ENCODE measurements at places on chromosomes 16 and 17. TPM values are rescaled to one million over a fixed set of nuclear protein-coding genes. Genes with fewer than 3 reads are reported as not detected.
A peak's percentile ranks its signal among the peaks of the same experiment; 100 is the strongest.

The RAB26 gene
- total RNA-seq, result 6.6 TPM

DNA sequence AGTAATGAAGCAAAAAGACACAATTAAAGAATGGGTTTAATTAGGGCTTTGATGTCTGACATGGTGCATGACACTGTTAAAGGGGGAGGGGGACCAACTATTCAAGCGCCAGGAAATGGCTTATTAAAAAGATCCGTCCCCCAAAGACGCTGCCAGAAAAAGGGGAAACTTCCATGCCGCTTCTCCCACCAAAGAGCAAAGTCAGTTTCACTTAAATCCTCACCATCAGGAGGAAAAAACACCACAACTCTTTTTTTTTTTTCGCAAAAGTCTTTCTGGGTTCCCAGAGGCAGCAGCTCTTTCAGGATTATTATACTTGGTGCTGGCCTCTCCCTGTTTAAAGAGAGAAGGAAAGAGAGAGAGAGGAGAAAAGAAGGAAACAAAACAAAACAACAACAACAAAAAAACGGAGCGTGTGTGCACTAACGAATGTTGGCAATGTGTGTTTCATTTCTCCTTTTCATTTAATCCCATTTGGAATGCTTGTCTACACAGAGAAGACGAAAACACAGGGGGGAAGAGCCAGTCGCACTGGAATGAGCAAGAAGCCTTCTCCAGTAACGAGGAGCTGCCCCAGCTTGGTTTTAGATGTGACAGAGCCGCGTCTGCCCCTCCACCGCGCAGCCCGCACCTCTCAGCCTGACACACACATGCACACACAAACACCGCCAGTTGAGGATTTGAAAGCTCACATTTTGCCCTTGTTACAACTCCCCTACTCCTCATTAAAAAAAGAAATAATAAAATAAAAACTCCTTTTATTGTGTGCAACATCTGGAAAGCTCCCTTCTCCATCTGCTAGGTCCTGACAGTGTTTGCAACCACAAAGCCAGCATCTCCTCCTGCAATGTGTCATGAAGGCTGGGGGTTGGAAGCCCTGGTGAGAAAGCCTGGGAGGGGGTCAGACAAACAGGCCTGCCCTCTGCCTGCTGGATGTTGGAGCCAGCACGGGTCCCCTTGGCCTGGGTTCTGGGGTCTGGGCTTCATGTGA lies 32.7 kb upstream of the AXIN2 start:
- no peak for DNase-seq

The SLC12A3 gene
- 0.20 TPM for total RNA-seq

GRCh38 chr17:34723875-34724274 lies 144.5 kb downstream of the TMEM132E start:
- DNase-seq, result no peak

GRCh38 chr17:79645777-79646088 lies 34.9 kb upstream of the RBFOX3 start:
- no peak for DNase-seq

- no peak for DNase-seq
Observed at GRCh38 chr17:48261297-48261880, 153.8 kb downstream of the SNX11 start.

DNA sequence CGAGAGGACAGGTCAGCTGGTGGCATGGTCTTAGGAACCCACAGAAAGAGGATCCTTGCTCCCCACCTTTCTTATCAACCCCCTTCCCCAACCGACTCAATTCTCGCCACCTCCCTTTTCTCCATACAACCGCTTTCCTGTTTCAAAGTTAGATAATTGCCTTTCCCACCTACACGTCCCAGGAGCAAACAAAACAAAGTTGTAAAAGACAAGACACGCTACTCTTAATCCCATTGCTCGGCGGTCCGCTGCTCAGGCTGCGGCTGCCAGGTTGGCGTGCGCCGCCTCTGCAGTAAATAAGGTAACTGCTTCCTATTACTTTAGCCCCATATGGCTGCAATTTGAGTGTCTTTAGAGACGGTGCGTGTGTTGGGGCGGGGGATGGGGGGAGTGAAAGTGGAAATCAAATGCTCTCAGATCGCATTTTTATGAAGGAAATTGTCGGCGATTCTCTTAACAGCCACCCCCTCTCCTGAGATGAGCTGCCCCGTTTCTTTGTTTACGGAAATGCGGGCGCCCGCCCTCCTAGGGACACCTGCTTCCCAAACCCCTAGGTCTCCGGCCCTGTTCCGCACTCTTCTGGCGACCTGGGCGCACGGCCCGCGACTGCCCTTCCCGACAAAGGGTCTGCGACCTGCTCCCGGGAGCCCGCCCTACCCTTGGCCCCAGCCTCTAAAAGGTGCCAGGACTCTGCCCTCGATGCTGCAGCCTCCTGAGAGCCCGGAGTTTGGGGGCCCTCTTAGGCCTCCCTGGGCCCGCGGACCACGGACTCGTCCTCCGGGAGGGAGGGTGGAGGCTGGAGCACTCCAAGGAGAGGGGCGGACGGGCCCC lies 3.7 kb upstream of the CBX8 start:
- DNase-seq, result no peak

The TCAP gene
- total RNA-seq, result 1.6 TPM

The RNF227 gene
- total RNA-seq, result 4.7 TPM

DNA sequence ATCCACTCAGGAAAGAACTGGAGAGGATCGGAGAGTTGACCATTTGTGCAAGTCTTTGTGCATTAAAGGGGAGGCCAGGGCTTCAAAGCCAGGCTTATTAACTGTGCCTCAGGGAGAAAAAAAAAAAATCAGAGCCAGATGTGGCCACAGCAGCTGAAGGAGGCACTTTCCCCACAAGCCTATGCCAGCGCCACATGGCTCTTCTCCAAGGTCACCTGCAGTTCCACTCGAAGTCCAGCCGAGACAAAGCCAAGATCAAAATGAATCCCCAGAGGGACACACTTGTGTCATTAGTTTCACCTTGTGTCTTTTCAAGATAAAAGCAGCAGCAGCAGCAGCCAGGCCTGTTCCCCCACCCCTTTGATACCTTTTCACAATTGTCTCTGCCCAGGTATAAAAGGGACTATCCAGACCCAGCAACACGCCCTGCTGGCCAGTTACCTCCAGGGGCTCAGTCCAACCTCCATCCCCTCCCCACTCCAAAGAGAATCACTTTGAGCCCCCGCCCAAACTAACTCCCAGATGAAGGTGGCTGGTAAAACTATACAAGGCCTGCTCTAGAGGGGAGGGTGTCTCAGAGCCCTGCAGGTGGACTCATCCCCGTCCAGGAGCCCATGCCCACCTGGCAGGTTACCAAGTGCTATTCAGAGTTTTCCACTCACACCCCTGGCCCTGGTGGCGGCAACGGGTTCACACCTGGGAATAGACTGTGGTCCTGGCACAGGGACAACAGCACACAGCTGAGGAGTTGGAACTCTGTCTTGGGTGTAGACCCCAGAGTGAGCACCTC lies 29.2 kb downstream of the AXIN2 start:
- no peak for DNase-seq

DNA sequence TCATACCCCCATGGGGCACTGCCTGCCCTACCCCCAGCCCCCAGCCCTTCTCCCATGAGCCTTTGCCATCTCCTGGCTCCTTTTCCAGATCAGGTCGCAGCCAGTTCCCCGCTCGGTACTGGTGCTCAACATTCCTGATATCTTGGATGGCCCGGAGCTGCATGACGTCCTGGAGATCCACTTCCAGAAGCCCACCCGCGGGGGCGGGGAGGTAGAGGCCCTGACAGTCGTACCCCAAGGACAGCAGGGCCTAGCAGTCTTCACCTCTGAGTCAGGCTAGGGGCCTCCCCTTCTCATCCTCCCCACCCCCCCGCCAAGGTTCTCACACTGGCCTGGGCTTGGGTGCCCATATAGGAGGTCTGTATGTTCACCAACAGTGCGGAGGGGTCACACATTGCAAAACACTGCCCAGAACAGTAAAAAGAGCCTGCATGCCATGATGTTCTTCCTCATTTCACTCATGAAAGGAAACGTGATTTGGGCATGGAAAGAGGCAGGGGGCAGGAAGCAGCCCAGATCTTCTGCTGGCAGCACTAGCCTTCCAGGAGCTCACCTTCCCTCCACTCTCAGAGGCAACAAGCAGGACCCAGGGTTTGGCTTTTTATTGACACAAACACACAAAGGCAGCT lies 7.5 kb downstream of the IFI35 start:
- DNase-seq, result no peak

The ADAMTS18 gene
- total RNA-seq, result 23.9 TPM

GRCh38 chr17:76588182-76588581 lies 2.5 kb upstream of the ST6GALNAC2 start:
- no peak for DNase-seq

The RHOT1 gene
- 61.8 TPM for total RNA-seq

- no peak for DNase-seq
Observed at GRCh38 chr17:51365090-51365489, 104.7 kb downstream of the UTP18 start.

DNA sequence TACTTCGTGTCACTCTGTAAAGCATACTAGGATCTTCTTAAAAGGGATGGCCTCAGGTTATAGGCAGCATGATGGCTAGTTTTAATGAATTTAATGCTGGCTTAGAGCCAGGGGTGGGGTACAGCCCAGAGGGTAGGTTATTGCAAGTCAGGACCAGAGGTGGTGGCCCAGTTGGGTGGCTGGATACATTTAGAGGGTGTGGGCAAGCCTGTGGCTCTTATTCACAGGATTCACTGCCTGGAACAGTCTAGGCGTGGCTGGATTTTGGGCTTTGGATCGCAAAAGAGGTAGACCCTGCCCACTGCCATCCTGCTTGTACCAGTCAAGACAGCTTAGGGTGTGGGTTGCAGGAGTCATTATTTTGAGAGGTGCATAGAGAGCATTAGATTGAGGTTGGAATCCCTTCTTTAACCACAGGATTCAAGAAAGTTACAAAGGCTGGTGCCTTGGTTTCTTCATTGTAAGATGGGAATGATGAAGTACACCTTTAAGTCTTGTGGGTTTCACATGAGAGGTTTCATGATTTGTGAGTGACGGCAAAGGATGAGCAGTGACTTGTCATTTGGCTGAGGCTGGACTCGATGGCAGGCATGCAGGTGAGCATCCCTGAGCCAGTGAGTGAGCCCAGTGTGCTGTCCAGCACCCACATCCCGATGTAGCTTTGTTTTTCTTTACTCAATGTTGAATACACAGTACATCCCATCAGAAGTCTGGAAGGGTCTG lies 85.2 kb downstream of the KSR1 start:
- DNase-seq, result no peak

DNA sequence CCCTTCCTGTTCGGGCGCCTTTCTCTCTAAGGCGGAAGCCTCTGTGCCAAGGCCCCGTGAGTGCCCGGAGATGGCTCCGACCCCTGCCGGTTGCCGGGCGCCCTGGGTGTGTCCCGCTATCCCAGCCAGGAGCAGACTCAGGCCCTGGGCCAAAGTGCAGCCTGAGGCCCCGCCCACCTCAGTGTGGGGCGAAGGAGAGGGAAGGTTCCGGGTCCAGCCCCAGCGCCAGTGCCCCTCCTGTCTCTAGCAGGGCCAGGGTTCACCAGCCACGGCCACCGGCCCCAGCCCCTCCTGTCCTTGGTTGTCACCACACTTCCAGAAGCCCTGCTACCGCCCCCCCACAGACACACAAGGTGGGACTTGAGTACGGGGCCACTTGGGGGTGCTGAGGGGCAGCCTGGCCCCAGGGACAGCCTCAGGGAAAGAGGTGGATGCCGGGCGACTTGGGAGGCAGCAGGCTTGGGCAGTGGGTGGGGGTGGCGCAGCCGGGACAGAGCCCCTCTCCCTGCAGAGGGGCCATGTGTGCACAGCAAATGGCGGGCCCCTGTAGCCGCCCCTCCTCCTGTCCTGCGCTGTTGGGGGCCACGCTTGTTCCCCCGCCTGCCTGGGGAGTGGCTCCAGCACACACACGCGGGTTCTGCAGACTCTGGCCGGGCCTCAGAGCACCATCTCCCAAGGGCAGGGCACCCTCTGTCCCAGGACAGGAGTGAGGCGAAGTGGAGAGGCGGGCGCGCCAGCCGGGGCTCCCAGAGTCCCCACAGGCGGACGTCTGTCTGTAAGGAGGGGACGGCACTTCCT lies 6.0 kb downstream of the C1QTNF8 start:
- no peak for DNase-seq

DNA sequence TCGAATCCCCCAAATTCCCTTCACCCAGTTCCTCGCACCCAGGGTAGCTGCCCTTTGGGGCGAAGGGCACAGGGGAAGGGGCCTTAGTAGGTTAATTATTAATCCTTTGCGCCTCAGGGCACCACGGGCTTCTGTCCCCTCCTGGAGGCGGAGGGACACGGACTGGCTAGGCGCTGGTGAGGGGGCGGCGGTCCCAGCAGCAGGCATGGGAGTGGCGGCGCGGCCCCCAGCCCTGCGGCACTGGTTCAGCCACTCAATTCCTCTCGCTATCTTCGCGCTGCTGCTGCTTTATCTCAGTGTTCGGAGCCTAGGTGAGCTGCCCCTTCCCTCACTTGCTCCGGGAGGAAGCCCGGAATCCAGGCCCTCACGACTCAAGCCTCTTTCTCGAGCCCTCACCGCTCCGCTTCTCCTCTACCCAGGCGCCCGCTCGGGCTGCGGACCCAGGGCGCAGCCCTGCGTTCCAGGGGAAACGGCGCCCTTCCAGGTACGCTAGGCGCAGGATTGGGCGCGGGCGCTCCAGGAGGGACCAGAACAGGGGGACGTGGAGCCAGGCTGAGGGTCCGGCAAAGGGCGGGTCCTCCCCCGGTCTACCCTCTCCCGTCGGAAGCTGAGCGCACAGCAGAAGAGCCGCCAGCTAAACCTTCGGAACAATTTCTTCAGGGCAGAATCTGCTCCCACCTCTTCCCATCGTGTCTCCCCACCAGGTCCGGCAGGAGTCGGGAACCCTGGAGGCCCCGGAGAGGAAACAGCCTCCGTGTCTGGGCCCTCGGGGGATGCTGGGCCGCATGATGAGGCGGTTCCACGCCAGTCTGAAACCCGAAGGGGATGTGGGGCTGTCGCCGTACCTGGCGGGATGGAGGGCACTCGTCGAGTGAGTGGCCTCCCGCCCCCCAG lies at the start of gene GLTPD2:
TSS of gene GLTPD2 (plus strand) at position 158 of the 894 bp plus-strand sequence. CDS start at position 206, 48 bp downstream.
- no peak for DNase-seq

DNA sequence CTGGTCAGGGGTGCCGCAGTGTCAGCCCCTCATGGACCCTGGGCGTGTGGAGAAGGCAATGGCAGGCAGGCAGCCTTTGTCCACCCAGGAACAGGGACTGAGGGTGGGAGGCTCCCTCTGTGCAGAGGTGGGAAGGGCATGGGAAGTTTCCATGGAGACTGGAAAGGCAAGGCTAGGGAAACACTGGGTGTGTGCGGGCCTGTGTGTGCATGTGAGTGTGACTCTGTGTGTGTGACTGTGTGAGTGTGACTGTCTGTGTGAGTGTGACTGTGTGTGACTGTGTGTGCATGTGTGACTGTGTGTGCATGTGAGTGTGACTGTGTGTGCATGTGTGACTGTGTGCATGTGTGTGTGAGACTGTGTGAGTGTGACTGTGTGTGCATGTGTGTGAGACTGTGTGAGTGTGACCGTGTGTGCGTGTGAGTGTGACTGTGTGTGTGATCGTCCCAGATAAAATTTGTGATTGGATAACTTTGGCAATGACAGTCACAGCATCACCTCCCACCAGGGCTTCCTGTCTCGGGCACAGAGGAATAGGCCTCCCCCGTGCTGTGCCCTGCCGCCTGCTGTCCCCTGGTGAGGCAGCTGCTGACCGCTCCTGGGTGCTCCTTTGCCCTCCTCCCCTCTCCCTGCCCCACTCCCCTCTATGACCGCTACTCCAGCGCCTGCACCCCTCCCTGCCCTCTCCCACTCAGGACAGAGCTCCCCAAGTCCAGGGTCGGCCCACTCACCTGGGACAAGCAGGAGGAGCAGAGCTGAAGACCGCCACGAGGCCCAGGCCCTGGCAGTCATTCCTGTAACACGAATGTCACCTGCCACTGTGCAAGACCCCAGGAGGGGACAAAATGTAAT lies 698 bp downstream of the CD300C start:
- DNase-seq, result no peak

GRCh38 chr16:24700549-24701392 lies 28.7 kb upstream of the TNRC6A start:
- peak; percentile 55 for DNase-seq

- DNase-seq, result no peak
Observed at GRCh38 chr16:2243031-2243528, 6.8 kb downstream of the DNASE1L2 start.

Measured in spinal cord (tissue), 10 donors.